ENCODE measurements at places on chromosomes 16 and 17. TPM values are rescaled to one million over a fixed set of nuclear protein-coding genes. Genes with fewer than 3 reads are reported as not detected.

PRSS27 gene
- total RNA-seq, result 1.1 TPM

- no peak for DNase-seq
Observed at GRCh38 chr17:79820959-79821330, 18.3 kb downstream of the CBX4 start.

DNA sequence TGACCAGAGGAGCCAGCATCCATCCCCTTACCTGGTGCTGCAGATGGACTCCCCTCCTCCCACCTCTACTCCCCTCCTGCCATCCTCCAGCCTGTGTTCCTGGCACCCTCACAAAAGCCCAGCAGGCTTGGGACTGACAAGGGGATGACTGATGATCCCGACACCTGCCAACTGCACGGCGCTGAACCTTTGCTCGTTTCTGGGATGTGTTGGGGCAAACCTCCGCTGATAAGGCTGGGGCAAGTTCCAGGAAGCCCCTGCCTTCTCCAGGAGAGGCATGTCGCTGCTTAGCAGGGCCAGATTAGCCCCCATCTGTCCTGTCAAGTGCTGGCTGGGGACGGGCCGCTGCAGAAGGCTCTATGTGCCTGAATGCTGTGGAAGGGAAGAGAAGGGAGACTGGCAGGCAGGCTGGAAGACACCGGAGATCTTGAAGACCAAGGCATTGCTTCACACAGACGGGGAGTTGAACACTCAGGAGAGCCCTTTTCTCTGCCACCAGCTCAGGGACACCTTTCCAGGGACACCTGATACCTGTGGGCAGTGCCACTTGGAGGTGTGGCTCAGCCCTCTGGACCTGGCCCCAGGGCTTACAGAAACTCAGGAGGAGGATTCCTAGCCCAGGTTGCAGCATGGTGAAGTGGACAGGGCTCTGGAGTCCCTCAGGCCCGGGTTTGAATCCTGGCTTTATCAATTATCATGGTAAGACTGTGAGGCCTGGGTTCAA, 973 bp upstream of the KRT15 start:
- peak; percentile 28 for DNase-seq

TPSAB1 gene
- 0.39 TPM for total RNA-seq

KRT32 gene
- total RNA-seq, result not detected

- DNase-seq, result no peak
Observed at GRCh38 chr16:23258919-23259237, 43.2 kb upstream of the SCNN1B start.

DNA sequence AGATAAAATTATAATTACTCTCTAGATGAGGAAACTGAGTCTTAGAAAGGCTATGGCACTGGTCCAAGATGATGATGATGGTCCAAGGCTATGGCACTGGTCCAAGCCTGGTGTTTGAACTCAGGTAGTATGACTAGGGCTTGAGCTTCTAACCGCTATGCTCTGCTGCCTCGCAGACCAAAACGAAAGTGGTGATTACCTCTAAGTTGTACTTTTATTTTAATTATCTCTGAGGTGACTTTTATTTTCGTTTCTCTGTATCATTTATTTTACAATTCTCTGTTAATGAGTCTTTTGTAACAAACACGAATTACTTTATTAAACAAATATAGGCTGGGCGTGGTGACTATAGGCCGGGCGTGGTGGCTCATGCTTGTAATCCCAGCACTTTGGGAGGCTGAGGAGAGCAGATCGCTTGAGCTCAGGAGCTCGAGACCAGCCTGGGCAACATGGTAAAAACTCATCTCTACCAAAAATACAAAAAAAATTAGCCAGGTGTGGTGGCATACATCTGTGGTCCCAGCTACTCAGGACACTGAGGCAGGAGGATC, 5.6 kb downstream of the REXO5 start:
- DNase-seq, result no peak

DNA sequence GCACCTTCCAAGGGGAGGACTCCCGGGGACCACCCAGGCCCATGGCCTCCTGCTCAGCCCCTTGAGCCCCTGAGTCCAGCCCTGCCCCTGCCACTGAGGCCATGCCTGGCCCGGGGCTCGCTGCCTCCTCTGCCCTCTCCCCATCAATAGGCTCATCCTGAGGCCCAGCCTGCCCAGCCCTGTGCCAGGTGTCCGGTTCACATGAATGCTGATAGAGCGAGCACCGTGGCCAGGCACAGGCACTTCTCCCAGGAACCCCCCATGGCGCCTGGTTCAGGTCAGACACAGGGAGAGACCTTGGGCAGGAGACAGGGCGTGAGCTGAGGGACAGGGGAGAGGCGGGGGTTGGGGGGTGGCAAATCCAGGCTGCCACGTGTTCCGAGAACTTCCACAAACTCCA, 2.8 kb upstream of the PVALEF start:
- no peak for DNase-seq

DNA sequence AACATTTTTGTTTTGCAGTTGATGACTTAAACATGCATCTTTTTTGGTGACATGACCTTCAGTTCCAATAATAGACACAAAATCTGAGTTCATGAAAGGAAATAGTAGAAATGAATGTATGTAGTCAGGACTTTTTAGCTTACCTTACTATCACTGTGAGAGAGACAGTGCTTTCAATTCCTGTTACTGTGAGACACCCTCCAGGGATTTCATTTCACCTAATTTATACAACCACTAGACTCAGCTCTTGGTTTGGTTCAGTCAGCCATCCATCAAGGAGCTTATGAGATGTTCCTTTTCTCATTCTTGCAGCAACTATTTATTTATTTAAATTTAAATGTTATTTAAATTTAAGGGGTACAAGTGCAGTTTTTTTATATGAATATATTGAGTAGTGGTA, 77.9 kb downstream of the MAP2K4 start:
- DNase-seq, result no peak

GRCh38 chr16:25925421-25925820, 233.7 kb downstream of the HS3ST4 start:
- DNase-seq, result no peak

HES7 gene
- total RNA-seq, result 0.48 TPM

GRCh38 chr16:10877472-10877946, 507 bp downstream of the CIITA start:
- no peak for DNase-seq

C16orf92 gene
- total RNA-seq, result not detected

- no peak for DNase-seq
Observed at GRCh38 chr17:71170070-71170469, 950.8 kb upstream of the SOX9 start.

SYT17 gene
- 0.24 TPM for total RNA-seq

DNA sequence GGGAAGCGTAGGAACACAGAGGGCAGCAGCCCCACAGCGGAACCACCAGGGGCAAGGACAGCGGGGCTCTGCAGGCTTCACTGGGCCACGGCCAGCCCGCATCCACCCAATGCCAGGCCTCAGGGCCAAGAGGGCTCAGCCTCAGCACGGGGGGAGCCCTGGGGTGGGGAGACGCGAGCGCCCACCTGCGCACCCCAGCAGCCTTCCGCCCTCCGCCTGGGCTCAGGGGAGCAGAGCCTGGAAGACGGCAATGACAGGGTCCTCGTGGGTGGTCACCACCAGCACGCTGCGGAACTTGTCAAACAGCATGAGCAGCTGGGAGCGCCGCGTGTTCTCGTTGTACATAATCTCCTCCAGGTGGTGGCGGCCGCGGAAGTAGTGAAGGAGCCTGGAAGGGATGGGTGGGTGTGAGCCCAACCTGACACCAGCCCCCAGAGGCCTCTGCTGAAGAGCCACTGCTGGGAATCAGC, 8.5 kb downstream of the MPG start:
- no peak for DNase-seq

- peak; percentile 91 for DNase-seq
Observed at GRCh38 chr17:15262291-15263205, 2.6 kb downstream of the PMP22 start.

DNA sequence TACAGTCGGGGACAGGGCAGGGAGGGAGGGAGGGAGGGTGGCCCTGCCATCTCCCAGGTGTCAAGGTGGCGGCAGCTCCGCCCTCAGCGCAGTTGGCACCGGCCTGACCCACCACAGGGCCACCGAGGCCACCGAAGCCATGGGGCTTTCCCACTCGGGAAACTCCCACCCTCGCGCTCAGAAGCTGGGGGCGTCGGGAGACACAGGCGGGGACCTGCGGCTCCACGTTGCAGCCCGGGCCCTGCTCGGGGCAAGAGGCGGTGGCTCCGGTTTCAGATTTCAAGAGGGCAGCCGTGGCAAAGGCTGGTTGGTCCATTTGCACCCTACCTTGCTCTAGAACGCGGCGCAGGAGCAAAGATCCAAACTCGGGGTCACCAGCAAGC, 544 bp downstream of the CYB561 start:
- peak; percentile 30 for DNase-seq

DNA sequence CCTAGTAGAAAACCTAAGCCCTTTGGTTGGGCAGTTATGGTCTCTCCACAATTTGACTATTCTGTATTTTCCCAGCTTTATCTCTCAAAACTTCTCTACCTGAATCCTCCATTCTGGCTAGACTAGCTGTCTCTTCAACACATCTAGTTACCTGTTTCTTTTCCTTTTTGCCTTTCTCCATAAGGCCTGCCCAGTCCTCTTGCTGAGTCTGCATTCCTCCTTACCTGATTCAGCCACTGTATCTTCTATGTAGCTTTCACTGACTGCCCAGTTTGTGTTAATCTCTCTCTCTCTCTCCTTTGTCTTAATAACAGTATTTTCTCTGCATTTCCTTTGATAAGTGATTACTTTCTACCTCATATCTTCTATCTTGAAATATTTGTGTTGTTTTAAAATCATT, 2.1 kb upstream of the EVI2A start:
- DNase-seq, result no peak

- no peak for DNase-seq
Observed at GRCh38 chr17:7437950-7438614, 1.2 kb upstream of the FGF11 start.

DNA sequence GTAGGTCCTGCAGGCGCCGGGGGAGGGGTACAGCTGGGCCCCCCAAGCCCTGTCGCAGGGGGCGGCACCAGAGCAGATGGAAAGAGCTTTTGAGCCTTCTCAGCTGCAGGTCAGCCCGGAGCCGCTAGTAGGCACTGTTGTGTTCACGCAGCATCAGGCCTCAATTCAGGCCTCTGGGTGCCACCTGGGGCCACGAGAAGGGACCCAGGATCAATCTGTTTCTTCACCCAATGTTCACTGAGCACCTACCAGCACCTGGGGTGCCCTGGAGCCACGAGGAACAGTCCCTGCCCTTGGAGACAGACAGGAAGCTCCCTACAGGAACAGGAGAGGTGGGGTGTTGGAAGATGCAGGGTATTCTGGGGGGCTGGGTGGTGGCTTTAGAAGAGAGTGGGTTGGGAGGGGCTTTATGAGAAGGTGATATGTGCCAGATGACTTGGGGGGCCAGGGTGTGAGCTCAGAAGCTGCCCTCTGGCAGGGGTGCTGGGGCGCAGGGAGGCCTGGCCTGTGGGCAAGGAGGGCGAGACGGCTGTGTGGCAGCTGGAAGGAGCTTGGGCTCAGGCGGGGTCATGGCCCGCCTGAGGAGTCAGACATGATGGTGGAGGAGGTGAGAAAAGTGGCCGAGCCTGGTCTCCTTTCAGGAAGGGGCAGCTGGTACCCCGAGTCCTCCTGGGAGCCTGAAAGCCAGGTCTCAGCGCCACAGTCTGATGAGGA, 121.9 kb upstream of the GSE1 start:
- no peak for DNase-seq

OR1A1 gene
- not detected for total RNA-seq

DNA sequence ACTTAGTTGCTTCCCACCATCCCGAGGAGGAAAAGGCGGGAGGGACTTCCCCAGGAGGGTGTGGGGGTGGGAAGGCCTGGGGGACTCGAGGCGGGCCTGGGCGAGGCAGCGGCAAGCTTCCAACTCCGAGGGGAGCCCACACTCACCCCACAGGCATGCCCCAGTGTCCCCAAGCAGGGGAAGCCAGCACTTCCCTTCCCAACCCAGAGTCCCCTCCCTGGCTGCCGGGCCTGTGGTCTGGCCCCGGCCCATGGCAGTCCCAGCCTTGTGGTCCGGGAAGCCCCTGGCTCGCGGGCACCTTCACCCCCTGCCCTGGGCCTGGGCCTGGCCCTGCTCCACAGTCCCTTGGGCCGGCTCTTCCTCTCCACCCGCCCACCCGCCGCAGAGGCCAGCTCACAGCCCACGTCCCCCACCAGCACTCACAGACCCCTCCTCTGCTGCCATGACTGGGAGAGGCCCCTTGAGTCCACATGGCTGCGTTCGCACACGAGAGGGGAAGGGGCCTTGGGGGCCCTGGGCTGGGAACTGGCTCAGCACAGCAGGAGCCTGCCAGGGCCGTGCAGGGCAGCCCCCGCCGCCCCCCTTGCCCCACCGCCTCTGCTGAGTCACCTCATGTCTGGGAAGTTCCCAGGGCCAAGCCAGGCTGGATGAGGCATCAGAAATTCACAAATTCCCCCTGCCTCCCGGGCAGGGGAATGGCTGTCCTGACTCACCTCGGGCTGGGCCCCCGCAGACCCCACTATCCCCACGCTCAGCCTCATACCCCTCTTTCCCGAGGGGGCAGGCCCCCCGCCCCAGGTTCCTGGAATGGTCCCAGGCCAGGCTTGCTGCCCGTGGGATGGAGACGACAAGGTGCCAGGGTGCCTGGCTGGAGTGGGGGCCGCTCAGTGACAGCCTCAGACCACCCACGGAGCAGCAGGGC, 27.8 kb downstream of the BAHCC1 start:
- peak; percentile 95 for DNase-seq

NHERF2 gene
- 51.1 TPM for total RNA-seq

DNA sequence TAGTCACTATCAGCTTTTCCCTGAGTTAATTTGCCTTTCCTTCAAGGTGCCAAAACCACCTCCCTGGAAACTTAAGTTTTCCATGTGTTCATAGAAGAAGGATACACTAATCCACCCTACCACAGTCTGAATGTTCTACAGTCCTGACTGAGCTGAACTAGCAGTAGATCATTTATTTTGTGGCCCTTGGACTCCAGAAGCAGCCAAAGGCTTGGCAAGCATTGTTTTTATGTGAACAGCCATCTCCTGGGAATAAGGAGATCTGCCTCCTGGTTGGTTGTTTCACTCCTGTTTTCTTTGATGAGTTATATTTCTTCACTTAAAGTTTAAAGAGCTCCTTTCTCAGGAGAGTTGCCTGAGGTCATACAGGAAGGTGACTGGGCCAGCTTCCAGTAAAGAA, 634.6 kb upstream of the SOX9 start:
- DNase-seq, result peak; percentile 54

DNA sequence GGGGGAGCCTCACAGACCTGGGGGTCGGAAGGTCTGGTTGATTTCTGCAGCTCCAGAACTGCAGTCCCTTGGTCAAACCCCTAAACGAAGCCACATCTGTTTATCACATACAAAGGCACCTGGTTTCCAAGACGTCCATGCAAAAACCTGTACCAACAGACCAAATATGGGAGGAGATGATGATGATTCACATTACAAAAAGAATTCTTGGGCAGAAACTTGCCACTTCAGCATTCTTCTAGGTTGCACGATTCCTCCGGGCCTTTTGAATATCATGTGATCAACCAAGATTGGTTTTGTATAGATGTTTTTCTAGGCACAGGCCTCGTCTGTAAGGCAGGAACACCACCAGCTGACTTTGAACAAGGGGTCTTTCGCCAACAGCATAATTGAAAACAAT, 466.3 kb downstream of the SOX9 start:
- DNase-seq, result peak; percentile 56

- DNase-seq, result no peak
Observed at GRCh38 chr16:67456391-67457081, 24.4 kb downstream of the ATP6V0D1 start.

- no peak for DNase-seq
Observed at GRCh38 chr17:8708025-8708461, 36.6 kb downstream of the CCDC42 start.
